CD4-positive, CD25-positive, alpha-beta regulatory T cell (primary cell): ENCODE measurements at places on chromosomes 2 and 18.

- no peak for DNase-seq
These were observed 6.7 kb downstream of the GFPT1 start for GRCh38 chr2:69380072-69380917.

GRCh38 chr2:99571533-99571932 lies 81.7 kb upstream of the REV1 start:
- DNase-seq = no peak

- no peak for DNase-seq
These were observed 165.8 kb downstream of the TNS1 start for GRCh38 chr2:217836901-217837491.

GRCh38 chr18:66136039-66136438 lies 385.2 kb downstream of the CDH7 start:
- no peak for DNase-seq

- no peak for DNase-seq
These were observed 7.1 kb downstream of the TIA1 start for GRCh38 chr2:70241340-70241739.

GRCh38 chr2:109331896-109332848 lies 203.2 kb downstream of the SH3RF3 start:
- DNase-seq = peak; percentile 23

- DNase-seq = no peak
These were observed 31.1 kb upstream of the SPAG16 start for GRCh38 chr2:213253162-213253561.

DNA sequence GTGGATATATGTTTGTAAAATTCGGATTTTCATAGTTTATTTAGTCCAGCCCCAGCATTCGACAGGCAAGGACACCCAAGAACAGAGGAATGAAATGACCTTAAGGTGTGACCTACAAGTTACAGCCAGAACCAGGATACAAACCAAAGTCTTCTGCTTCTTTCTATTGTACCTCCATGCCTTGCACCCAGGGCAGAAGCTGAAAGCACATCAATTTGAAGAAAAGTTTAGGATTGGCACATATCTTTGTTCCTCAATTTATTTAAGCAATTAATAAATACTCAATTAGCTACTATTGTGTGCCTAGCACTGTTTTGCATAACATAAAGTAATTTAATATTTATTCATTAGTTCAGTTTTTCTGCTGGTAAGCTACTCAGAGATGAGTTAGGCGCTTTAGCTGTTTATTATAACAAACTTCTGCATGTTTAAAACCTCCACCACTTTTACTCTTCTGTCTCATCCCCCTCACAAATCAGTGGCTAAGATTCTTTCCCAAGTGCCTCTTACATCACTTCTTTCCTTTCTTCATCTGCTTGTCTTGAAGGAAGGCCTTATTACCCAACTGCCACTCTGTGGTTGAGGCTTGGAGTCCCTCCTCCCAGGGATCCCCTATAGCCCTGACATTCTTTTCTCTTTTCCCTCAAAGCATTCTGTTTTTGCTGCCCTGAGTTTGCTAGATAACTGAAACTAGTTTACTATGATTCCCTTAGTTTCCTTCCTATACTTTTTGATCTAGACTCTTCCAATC lies 37.1 kb upstream of the DARS1 start:
- no peak for DNase-seq

GRCh38 chr2:29423061-29423666 lies 307.9 kb downstream of the CLIP4 start:
- DNase-seq = no peak

DNA sequence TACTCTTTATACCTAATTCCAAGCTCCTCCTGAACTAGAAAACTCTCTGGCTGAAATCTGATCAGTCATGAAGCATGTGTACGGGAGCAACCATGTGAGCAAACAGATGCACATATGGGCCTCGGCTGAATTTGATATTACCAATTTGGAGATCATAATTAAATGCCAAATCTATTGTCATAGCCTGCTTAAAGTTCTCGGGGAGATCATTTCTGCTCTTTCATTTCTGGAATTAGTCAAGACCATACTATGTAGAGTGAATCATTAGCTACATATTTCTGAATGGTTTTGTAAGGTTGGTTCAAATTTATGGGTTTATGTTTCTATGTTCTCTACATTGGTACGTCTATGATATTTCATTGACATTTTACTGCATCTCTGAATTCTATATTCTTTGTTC lies 205.5 kb downstream of the UBE2E3 start:
- DNase-seq = no peak

GRCh38 chr18:47999801-48000248 lies 69.4 kb upstream of the SMAD2 start:
- DNase-seq = no peak

- DNase-seq = no peak
These were observed 1915.7 kb upstream of the CELF4 start for GRCh38 chr18:39481281-39481680.

GRCh38 chr2:237097326-237097910 lies 11.7 kb downstream of the COPS8 start:
- no peak for DNase-seq

DNA sequence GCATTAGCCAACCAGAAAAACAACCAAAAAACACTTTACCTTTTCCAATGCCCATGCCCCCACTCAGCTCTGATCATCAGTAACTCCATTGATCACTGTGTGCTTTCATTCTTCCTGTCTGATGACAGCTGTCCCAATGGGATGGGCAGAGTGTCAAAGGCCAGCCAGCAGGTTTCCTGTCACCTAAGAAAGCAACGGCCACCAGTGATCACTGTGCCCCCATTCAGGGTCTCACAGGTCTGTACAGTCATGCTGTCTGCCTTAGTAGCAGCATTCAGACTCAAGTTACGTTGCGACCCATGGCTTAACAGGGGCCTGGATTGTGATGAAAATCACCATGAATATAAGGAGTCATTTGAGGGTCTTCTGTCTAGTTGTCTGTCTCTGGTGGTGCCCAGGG lies 184.5 kb downstream of the MGAT5 start:
- no peak for DNase-seq

GRCh38 chr2:221708902-221709301 lies 136.8 kb upstream of the EPHA4 start:
- DNase-seq = no peak

GRCh38 chr18:7666195-7666776 lies 99.2 kb downstream of the PTPRM start:
- DNase-seq = no peak

- no peak for DNase-seq
These were observed 16.6 kb downstream of the EPHA4 start for GRCh38 chr2:221555494-221555846.

- DNase-seq = no peak
These were observed 48.6 kb downstream of the UGGT1 start for GRCh38 chr2:128139624-128140023.

DNA sequence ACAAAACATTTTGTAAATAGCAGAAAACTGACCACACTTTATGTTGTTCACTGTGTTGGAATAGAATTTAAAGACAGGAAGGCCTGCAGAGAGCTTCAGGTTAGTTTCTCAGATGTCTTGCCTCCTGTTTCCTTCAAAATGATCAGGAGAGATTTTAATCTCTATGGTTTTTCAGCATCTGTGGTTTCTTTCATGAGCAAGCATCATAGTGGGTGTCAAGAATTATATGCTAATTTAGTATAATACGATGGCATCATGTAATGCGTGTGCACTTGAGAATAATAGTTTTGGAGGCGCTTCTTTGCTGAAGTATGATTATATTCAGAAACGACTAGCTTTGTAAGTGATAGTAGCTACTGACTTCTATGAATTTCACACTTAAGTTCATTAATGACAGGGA lies 149.9 kb downstream of the PLCL1 start:
- no peak for DNase-seq

DNA sequence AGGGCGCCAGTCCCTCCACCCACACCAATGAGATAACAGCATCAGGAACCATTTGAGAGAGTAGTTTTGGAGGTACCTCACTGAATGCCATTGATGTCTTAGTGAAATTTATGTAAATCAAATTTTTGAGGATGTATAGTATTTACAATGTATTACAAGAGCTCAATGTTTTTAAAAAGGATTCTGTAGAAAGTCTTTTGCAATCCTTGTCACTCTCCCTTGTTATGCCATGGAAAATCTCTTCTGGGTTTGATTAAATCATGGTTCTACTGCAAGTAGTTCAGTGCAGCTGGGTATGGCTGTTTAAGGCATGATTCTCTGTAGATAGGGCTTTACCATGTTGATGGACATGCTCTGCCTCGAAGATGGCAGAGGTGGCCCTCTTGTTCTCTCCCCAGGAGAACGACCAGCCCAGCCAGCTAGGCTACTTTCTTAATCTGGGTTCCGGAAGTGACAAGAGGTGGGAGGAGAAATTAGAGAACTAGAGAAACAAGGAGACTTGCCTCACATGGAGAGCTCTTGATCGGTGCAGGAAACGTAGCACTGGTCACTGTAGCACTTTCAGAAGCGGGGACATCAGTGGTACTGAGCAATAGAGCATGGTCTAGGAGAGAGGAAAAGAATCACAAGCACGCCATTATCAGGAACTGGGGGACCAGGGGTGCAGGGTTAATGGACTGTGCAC lies 202.7 kb downstream of the CLIP4 start:
- DNase-seq = no peak
